Upper lobe of left lung (tissue), 6 donors: ENCODE measurements at places on chromosomes 5 and 9. TPM values are rescaled to one million over a fixed set of nuclear protein-coding genes. Genes with fewer than 3 reads are reported as not detected.

ORM2 gene
- not detected for total RNA-seq

GZMA gene
- 4.1 TPM for total RNA-seq

SHC3 gene
- 15.3 TPM for total RNA-seq

FBP2 gene
- not detected for total RNA-seq

KLF9 gene
- 116 TPM for total RNA-seq

SMIM33 gene
- not detected for total RNA-seq

DTWD2 gene
- 7.9 TPM for total RNA-seq

HCN1 gene
- 0.06 TPM for total RNA-seq

LHX3 gene
- not detected for total RNA-seq

S100Z gene
- total RNA-seq: not detected

DMRT1 gene
- total RNA-seq: not detected

SOX30 gene
- total RNA-seq: not detected

NUDT12 gene
- 7.0 TPM for total RNA-seq

TRPM3 gene
- total RNA-seq: 0.17 TPM

SEC24A gene
- total RNA-seq: 23.4 TPM

ARAP3 gene
- 41.7 TPM for total RNA-seq

CSF1R gene
- 51.8 TPM for total RNA-seq

ZNF474 gene
- total RNA-seq: 0.40 TPM

IRX4 gene
- 1.7 TPM for total RNA-seq

TEK gene
- total RNA-seq: 42.1 TPM

FBLL1 gene
- 0.17 TPM for total RNA-seq

TMOD1 gene
- 4.4 TPM for total RNA-seq

WNT8A gene
- not detected for total RNA-seq

EEIG1 gene
- 17.8 TPM for total RNA-seq

ARHGAP26 gene
- 90.1 TPM for total RNA-seq

CARD9 gene
- 16.7 TPM for total RNA-seq

SLC1A1 gene
- total RNA-seq: 58.0 TPM
